Stimulated activated CD4-positive, alpha-beta T cell treated with anti-CD3 and anti-CD28 coated beads, Interleukin-15, amount 100 ng/mL, for 1 hour (primary cell): ENCODE measurements at places on chromosomes 5 and 9.

DNA sequence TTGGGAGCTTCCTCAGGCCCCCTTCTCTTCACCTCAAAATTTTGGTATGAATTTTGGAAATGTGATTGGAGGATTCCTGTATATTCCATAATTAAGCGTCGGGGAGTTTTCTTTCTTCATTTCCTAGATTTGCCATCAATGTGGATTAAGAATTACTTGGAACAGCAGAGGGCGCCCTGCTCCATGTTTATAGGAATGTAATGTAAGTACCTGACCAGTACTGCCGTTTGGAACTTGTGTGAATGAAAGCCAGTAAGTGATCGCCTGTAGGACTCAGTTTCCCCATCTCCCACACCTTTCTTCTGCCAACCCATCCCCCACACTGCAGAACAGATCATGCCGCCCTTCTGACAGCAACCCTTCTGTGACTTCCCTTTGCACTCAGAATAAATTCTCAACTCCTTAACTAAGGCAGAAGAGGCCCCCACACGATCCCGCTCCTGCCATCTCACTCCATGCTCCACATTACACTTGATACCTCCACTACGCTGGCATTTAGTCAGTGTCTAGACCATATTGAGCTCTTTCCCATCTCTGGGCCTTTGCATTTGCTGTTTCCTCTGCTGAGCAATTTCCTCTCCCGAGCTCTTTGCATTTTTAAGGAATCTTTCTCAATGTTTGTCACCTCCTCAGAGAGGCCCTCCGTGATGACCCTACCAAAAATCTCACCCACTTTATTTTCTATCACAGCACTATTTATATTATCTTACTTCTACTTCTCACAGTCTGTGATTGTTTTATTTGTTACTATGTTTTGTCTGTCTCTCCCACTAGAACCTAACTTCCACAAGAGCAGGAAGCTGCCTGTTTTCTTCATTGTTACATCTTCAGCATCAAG, 79.5 kb upstream of the HTR4 start:
- DNase-seq, result peak; percentile 28

GRCh38 chr5:124801551-124801950, 55.1 kb upstream of the ZNF608 start:
- no peak for DNase-seq

DNA sequence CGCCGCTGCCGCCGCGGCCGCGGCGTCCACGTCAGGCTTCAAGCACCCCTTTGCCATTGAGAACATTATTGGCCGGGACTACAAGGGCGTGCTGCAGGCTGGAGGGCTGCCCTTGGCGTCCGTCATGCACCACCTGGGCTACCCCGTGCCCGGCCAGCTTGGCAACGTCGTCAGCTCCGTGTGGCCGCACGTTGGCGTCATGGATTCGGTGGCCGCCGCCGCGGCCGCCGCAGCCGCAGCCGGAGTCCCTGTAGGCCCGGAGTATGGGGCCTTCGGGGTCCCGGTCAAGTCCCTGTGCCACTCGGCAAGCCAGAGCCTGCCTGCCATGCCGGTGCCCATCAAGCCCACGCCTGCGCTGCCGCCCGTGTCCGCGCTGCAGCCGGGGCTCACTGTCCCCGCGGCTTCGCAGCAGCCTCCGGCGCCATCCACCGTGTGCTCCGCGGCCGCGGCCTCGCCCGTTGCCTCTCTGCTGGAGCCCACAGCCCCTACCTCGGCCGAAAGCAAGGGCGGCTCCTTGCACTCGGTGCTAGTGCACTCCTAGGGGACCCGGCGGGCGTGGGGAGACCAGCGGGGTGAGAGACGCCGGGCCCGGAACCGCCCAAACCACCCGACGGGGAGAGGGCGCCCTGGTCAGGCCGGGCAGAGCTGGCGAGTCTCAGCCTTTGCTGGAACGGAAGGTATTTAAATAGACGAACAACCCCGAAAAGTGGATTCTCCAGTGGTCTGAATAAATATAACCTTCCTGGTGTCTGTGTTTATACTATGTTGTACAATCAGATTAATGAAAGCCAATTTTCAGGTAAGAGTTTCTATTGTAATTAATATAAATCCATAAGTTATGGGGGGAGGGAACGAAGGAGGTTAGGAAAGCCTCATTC, 1.2 kb downstream of the FOXB2 start:
- no peak for DNase-seq

- no peak for DNase-seq
These were observed 219.2 kb downstream of the MEF2C start for GRCh38 chr5:88663793-88664216.

DNA sequence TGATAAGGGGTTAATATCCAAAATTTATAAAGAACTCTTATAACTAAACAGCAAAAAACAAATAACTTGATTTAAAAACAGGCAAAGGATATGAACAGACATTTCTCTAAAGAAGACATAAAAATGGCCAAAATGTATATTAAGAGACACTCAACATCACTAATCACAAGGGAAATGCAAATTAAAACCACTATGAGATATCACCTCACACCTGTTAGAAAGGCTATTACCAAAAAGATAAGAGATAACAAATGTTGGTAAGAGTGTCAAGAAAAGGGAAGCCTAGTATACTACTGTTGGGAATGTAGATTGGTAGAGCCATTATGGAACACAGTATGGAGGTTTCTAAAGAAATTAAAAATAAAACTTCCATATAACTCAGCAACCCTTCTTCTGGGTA, 19.4 kb upstream of the SH3TC2 start:
- DNase-seq, result no peak

GRCh38 chr5:121982893-121983285, 21.1 kb downstream of the SRFBP1 start:
- no peak for DNase-seq

DNA sequence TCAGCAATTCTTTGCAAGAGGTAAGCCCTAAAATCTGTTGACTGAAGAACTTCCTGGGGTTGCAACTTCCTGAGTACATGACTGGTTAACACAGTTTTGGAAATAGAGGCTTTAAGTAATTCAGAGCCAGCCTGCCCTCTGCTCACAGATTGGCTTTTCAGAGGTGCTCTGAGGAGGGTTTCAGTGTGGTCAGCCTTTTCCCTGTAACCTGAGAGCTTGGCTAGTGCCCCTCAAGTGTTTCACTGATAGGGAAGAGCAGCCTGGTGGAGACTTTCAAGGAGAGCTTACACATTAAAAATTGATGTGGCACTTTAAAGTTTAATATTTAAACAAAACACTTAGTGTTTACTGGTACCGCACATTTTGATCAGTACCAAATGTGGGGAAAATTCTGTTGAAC, 56.7 kb upstream of the FOXB2 start:
- DNase-seq, result no peak
